ENCODE measurements at places on chromosomes 11 and 22.
A peak's percentile ranks its signal among the peaks of the same experiment; 100 is the strongest.

DNA sequence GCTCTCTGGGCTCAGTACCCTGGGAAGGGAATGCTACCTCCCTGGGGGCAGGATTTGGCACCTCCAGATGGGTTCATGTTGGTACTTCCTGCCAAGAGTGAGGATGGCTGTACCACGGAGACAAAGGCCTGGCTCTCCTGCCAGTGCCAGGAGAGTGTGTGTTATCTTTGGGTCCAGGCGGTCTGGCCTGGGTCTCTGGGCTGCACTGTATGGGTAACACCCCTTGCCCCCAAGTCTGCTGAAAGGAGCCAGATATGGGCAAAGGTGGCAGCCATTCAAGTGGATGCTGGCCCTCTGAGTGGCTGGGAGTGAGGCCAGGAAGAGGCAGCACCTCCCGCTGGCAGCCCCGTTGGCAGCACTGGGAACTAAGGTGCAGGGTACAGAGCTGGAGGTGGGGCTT is 91.5 kb downstream of the NECTIN1 start:
- DNase-seq, result no peak

- DNase-seq, result no peak
These were observed 28.2 kb downstream of the DBX1 start for GRCh38 chr11:20131788-20132666.

DNA sequence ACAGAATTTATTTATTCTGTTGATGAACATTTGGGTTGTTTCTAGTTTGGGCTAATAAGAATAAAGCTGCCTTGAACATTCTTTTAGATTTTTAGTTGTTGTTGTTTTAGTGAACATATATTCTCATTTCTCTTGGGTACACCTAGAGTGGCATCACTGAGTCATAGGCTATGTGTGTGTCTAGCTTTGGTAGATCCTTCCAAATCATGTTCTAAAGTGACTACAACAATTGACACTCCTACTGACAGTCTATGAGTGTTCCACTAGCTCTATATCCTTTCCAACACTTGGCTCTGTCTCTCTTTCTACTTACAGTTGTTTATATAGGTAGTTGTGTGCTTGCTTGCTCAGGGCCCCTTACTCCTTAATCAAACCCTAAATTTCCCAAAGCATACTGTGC is 346.0 kb upstream of the NCAM1 start:
- no peak for DNase-seq

- DNase-seq, result no peak
These were observed 34.5 kb upstream of the PAMR1 start for GRCh38 chr11:35559949-35560348.

DNA sequence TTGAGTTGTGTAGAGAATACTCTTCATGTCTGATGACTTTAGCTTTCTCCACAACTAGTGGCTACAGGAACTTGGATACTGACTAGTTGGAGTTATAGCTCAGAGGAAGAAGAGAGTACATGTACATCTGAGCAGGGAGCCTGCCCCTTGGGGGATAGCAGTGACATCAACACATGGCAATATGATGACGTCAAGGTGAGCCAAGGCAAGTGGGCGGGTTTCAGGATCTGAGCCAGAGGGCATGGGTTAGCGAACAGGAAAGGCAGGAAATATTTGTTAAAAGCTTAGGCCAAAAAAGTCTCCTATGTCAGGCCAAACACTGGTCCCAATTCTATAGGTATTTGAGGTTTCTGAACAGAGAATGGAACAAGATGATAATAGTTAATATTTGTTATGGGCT is 42.0 kb upstream of the HORMAD2 start:
- DNase-seq, result no peak

DNA sequence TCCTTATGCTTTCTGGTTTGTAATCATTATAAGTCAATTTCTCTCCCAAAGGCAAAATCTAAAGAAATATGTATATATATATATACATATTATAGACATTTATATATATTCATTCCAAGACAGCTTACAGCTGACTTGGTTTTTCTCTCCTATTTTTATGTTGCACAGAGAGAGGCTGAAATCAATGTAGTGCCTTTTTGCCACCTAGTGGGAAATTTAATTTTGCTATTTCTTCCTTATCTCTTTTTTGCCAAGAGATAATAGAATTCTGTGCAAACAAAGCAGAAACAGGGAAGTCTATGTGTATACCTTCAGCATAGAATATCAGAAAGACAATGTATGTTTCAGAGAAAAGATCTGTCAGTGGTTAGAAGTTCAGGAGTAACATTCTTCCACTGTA is 186.0 kb upstream of the ANO5 start:
- DNase-seq, result no peak

DNA sequence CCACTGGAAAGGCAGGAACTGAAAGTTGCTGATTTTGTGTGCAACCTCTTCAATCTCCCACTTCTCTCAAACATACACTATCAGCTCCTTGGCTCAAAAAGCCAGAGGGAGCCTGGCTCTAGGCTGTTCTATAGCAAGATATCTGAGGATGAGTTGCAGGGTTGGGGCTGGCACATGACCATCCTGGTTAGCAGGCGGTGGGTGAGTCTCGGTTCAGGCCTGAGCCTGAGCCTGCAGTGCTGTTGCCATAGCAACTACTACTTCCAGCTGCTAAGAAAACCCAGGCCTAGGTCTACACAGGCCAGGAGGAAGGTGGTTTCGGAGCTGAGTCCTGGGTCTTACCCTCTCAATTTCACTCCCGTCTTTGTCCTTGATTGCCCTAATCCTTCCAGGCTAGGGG is 39.0 kb downstream of the CWC15 start:
- DNase-seq, result no peak

DNA sequence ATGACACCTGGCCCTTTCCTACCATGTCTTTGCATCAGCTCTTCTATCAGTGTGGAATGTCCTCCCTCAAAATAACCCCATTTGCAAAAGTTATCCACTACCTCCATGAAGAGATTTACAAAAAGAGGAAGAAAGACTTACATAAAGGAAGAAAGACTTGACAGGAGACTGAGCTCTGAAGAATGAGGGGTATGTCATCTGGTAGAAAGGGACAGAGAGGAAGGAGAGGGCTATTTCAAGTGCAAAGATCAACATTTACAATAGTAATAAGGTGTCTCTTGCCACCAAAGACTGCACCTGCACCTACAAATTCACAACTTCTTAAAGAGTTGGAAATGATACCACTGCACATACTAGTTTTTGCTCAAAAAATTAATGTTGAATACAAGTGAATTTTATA is 18.2 kb downstream of the PAK1 start:
- no peak for DNase-seq

- DNase-seq, result no peak
These were observed 133.4 kb downstream of the EHF start for GRCh38 chr11:34754171-34754823.

DNA sequence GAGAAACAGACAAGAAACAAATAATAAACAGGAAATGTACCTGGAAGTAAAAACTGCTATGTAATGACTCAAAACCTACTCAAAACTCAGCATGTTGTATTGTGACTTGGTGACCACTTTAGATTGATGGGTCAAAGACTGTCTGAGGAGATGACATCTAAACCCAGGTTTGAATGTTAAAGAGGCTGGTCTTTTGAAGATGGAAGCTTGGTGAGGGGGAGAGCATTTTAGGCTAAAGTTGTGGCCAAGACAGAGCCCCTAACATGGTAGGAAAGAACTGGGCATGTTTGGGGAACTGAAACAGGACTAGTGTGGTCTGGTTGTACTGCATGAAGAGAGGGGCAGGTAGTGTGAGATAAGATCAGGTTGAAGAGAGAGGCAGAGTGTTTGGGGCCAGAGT is 85.3 kb upstream of the MYO18B start:
- peak; percentile 45 for DNase-seq

DNA sequence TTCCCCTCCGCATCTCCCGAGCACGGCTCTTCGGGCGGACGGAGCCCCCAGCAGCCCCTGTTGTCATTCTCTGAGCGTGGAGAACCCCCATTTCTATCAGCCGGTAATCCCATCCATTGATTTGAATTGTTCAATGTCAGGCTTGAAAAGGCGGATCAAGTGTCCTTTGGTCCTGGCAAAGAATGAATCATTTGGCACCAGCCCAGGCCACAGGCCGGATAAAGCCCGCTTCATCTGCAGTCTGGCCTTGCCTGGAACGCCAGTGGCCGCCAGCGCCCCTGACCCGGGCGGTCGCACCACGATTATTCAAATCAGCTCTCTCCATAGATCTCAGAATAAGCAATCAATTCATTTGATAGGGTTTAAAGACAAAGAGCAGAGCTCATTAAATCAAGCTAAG is 188.9 kb downstream of the BRD1 start:
- DNase-seq, result no peak
